SK-N-DZ (cell line): ENCODE measurements at places on chromosomes 1 and 21.

DNA sequence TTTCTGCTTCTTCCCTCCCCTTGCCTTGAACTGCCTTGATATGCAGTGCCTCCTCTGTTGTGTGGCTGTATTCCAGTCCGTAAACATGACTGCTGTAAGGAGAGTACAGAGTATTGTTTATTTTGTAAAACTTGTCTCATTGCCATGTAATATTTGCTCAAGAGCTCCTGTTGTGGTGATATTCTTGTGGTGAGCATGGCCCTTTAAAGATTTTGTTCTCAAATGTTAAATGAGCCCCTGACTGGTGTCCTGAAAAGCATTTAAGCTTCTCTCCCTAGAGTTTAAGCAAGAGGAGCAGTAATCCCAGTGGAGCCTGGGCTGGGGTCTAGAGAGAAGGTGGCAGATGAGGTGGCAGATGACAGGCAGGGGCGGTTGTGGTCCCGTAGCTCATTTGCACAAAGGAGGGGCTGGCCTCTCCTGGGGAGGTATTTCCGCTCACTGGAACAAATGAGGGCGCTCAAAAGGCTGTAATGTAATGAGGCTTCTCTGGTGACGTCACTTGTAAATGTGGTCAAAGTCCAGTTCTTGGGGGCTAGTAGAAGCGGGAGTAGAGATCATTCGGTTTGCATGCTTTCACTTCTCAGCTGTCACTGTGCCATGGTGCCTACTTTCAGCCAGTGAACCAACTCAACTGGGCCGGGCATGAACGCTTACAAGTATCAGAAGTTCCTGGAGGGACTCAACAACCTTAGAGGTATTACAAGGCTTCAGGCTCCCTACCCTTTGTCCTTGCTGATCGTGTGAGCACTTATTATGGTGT is 46.0 kb upstream of the MACF1 start:
- DNase-seq, result no peak

DNA sequence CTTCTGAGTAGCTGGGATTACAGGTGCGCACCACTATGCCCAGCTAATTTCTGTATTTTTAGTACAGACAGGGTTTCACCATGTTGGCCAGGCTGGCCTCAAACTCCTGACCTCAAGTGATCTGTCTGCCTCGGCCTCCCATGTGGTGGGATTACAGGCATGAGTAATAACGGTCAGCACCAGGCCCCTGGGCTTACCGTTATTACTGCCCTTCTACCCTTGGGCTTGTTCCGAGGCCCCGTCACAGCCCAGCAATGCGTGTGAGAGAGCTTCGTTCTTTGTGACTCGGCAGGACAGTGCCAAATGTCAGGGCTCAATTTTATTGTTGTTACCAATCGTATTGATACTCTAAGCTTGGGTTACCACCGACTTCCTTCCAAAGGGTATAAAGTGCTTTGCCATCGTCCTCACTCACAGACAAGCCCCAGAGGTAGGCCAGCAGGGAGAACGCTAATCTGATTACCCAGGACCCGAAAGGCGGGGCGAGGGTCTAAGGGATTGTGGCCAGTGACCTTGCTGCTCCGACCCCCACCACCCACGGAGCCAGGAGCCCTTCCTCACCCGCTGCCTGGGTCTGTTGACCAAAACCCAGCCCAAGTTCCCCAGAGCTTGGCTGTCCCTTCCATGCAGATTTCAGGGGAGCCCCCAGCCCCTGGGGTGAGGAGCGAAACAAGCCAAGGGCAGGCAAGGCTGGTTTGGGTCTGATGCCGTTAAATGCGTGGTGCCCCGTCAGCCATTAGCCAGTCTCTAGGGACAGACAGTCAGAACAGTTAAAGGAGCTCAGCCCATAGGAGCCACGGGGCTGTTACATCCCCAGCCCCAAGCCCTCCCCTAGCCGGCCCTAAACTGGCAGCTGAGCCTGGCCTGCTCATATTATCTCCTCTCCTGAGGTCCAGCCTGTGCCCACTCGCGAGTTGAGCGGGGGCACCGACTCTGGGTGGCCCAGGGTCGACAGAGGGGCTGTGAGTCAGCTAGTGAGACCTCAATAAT is 54.9 kb upstream of the CASZ1 start:
- DNase-seq, result no peak

GRCh38 chr1:172809750-172810149 is 150.8 kb downstream of the FASLG start:
- DNase-seq, result no peak

GRCh38 chr1:170578359-170578758 is 46.4 kb downstream of the GORAB start:
- no peak for DNase-seq

- peak; percentile 71 for DNase-seq
Measured at GRCh38 chr1:3869751-3870301, 12.6 kb downstream of the DFFB start.

DNA sequence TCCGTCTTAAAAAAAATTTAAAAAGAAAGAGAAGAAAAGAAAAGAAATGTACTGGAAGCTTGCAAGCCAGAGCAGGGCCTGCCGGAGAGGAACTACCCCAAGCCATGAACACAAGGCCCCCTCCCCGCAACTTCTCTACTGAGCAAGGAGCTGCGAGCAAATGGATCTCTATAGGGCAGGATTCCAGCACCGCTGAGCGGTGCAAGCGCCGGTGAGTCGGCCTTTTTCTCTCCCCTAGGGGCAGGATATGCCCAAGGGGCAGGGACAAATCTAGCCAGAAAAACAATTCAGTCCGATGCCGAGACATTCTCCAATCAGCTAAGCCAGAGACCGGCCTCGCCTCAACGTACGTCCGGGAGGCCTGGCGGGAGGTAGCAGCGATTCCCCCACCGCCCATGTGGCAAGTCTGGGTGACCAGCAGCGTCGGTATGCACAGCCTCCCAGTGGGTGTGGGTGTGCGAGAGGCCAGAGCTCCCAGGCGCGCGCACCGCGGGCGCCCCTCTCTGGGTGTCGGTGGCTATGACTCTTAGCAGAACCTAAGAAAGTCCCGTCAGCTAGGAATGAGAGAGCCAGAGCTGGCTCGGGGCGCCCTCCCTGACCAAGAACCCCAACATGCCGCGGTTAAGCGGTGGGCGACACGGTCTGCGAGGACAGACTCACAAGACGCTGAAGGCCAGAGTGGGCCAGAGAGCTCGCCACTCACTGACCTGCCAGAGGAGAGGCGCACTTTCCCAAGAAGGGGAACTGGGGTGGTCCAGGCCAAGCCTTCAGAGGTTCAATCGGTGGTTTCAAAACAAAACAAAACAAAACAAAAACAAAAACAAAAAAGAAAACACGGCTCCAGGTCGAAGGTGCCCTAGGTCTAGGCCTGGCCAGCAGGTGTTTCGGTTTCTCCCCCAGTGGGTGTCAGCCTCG is 1.9 kb downstream of the CSMD2 start:
- DNase-seq, result no peak

DNA sequence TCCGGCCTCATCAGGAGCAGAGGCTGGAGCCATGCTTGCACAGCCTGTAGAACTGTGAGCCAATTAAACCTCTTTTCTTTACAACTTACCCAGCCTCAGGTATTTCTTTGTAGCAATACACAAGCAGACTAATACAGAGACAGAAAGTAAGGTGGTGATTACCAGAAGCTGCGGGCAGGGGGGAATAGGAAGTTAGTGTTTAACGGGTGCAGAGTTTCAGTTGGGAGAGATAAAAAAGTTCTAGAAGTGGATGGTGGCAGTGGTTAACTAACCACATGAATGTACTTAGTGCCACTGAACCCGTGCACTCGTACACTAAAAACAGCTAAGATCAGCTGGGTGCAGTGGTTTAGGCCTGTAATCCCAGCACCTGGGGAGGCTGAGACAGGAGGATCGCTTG is 80.4 kb upstream of the TARDBP start:
- no peak for DNase-seq

DNA sequence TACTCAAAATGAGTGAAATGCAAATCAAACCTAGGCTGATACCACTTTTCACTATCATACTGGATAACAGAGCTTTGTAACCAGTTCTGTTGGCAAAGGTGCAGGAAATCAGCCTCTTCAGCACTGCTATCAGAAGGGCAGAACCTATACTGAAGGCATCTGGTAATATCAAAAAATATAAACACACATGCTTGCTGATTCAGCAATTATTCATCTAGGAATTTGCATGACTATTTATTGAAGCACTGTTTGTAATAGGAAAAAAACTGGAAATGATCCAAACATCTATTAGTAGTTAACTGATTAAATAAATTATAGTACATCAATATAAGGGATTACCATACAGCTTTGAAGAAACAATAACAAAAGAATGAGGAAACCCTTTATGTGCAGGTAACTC is 21.4 kb downstream of the ARHGAP29 start:
- DNase-seq, result no peak

GRCh38 chr1:59523745-59524450 is 227.0 kb downstream of the FGGY start:
- no peak for DNase-seq

GRCh38 chr1:228084797-228085196 is 2.3 kb downstream of the ARF1 start:
- DNase-seq, result no peak

- DNase-seq, result no peak
Measured at GRCh38 chr1:115793162-115793561, 24.6 kb upstream of the CASQ2 start.

GRCh38 chr21:41948078-41948895 is 5.5 kb downstream of the C2CD2 start:
- DNase-seq, result no peak

DNA sequence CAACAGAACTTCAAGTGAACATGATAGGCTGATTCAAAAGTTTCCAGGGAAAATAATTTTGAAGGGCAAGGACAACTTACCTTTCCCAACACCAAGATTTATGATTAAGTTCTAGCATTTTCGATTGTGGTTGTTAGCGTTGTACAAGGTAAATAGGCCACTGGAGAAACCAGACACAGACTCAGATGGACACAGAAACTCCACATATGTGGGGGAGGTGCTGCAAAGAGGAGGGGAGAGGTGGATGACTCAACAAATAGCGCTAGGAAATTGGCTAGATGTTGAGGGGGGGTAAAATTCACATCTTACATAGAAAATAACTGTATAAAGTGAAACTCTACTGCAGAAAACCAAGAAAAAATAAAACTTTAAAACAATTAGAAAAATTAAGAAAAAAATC is 564.4 kb downstream of the MATN1 start:
- no peak for DNase-seq

- DNase-seq, result no peak
Measured at GRCh38 chr1:235060607-235061470, 67.8 kb downstream of the TOMM20 start.

DNA sequence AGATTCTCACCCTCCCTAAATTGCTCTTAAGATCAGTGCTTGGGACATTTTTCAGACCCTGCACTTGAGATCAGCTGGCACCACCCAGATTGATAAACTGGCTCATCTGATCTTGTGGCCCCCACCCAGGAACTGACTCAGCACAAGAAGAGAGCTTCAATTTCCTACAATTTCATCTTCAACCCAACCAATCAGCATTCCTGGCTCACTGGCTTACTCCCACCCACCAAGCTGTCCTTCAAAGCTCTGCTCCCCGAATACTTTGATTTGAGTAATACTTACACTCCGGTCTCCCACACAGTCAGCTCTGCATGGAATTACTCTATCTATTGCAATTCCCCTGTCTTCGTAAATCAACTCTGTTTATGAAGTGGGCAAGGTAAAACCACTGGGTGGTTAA is 461.9 kb upstream of the RGS18 start:
- no peak for DNase-seq

- no peak for DNase-seq
Measured at GRCh38 chr1:12555411-12556367, 62.3 kb downstream of the DHRS3 start.

DNA sequence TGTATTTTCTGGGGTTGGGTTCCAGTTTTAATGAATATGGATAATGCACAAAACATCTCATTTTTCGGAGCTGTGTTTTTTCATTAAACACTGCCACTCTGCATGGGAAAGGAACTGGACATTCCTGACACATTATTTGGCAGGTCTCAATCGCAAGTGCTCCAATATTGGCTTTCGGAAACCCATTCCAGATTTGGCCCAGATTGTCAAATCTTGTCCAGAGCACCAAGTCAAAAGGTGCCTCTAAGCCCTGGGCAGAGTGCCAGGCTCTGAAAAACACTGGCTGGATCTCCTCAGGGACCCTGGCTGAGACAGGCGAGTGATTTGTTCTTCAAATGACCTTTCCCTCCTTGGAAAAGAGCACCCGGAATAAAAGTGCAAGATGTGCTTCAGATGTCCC is 68.4 kb upstream of the MRPS6 start:
- DNase-seq, result no peak

DNA sequence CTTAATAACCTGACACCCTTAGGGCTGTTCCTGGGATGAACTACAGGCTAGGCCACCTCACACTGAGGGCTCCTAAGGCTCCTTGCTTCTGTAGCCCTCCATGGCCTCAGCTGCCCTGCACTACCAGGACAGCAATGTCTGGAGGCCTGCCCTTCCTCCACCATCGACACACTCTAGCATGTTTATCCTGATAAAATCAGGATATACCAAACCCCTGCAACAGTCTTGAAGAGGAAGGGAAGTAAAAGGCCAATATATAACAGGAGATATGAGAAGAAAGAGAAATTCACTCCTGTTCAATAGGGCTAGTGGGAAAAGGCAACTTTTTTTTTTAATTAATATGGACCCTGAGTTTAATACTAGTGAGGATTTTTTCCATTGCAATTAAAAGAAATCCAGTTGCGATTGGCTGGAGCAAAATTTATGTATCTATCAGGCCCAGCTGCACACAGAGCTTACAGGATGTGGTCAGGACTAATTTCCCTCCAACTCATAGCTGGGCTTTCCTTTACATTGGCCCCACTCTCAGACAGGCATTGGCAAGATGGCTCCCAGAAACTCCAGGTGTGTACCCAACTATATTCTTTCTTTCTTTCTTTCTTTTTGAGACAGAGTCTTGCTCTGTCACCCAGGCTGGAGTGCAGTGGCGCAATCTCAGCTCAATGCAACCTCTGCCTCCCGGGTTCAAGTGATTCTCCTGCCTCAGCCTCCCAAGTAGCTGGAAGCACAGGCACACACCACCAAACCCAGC is 13.5 kb upstream of the ATP2B4 start:
- no peak for DNase-seq

- no peak for DNase-seq
Measured at GRCh38 chr21:43317254-43317748, 109.6 kb downstream of the SIK1 start.

DNA sequence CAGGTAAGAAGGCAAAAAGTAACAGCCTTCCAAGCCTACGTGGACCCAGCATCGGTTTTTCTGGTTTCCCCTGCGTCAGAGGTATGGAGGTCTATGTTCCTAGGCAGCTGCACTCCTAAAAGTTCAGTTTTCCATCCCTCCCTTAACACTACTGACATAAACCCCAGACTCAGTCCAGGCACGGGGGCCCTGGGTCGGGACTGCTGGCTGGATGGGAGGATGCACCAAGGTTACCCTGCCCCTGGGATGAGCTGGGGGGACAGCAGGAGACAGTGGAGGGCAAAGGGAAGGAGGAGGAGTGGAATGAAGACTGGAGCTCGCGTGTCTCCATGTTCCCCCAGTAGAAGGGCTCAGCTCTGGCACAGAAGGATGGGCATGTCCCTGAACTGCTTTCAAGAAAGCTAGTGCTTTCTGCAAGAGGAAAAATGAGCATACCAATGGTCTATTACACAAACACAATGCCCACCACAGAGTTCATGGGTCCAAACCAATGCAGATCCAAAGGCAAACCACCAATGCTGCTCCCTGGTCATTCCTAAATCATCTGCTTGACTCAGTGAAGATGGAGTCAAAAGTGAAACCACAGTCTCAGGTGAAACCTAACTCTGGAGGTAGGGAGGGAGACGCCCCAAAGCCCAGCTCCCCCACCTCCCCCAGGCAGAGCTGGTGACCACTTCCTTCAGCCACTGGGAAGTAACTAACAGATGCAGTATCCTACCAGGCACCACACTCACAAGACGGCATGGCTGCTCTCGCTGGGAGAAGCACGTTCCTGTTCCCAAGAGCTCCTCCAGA is 54.9 kb downstream of the CD46 start:
- no peak for DNase-seq
